Activated naive CD8-positive, alpha-beta T cell treated with anti-CD3 and anti-CD28 coated beads, Interleukin-2, amount 10 ng/mL, durations not matched to agents 7 days and 5 days (primary cell): ENCODE measurements at places on chromosomes 4 and X. TPM values are rescaled to one million over a fixed set of nuclear protein-coding genes. Genes with fewer than 3 reads are reported as not detected.

PAGE5 gene
- total RNA-seq: 0.83 TPM

NWD2 gene
- not detected for total RNA-seq

TRIM60 gene
- not detected for total RNA-seq

S100P gene
- 1.5 TPM for total RNA-seq

MAGEA12 gene
- total RNA-seq: not detected

LONRF3 gene
- total RNA-seq: 1.6 TPM

GLA gene
- 32.5 TPM for total RNA-seq

HNRNPH2 gene
- 36.9 TPM for total RNA-seq

ANKRD17 gene
- 49.8 TPM for total RNA-seq

SSX3 gene
- total RNA-seq: not detected
